CD4-positive, CD25-positive, alpha-beta regulatory T cell (primary cell): ENCODE measurements at places on chromosomes 4 and X.

DNA sequence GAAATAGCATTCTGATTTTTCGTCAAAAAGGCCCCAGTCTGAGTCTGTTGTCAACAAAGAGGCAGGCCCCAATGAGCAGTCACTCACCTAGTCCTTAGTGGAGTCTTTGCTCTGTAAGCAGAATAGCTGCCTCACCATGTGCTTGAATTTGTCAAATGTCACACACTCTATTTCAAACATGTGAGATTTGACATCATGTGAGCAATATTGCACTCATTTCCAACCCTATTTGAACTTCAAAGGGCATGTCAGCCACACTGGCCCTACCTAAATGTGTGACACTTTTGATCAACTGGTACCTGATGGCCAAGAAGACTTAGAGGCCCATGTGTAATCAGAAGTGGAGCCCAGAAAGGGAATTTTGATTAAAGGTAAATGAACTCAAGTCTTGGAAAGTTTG is 59.4 kb upstream of the PLAC1 start:
- no peak for DNase-seq

DNA sequence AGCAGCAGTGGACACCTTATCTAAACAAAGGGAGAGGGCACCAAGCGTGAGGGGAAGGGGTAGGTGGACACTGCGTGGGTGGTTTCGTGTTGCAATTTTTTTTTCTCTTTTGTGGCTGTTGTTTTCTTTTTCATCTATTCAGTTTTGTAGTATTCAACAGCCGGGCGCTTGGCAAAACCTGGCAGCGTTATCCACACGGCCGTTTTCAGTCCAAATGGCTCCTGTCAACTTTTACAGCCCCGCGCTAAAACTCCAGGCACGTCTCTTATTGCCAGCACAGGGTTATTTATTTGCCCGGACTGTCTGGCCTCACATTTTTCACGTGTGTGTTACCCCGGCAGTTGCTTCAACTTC is 192.2 kb downstream of the BCOR start:
- no peak for DNase-seq

DNA sequence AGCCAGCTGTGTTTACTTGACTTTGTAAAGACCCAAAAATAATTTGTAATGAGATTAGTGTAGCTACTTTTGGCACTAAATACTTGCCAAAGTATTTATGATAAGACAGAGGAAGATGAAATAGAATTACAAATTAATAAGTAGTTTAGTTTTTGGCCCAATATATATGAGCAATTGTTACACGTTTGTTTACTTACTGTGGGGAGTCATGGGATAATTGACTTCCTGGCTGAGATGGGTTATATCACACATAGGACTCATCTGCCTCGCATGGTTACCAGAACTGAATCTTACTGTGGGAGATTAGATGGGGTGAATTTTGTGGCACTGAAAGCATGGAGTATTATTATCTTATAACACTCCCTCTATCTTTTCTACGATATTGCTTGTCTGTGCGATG is 66.6 kb downstream of the INTS12 start:
- DNase-seq = no peak

GRCh38 chr4:124934916-124935315 is 222.4 kb upstream of the ANKRD50 start:
- no peak for DNase-seq

DNA sequence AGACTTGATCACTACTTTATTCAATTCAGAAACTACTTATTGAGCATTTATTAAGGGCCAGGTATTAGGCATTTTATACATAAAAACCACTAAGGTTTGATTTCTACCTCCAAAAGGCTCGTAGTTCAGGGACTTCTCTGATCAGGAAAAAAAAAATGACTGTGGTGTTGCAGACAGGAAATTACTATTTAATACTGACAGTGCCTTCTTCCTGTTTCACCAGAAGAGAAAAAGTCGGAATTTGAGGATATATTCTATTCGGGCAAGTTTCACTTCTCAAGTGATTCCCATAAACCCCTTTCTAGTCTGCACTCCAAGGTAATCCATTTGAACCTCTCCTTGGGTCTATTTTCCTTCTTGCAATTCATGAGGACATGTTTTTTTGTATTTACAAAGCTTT is 15.3 kb upstream of the TASL start:
- DNase-seq = no peak

DNA sequence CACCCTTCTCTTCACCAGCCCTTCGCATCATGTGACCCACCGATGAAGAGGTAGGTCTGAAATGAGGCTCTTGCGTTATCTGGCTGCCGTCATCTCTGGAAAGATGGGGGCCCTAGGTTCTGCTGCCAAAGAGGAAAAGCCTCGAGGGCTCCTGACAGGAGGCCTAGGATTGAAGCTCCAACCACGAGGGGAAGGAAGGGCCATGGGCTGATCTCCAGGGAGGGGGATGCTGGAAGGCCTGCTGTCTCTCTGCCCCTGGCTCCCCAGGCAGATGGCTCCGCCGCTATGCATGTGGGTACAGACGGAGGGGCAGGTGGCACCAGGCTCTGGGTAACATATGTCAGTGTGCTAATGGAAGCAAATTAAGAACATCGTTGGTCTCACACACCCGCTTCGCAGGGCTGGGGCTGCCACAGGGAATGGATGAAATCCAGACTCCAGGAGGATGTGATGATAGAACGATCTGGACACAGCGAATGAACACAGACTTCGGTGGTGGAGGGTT is 44.9 kb downstream of the AFAP1 start:
- DNase-seq = no peak
